ENCODE measurements at places on chromosomes 5 and 9. TPM values are rescaled to one million over a fixed set of nuclear protein-coding genes. Genes with fewer than 3 reads are reported as not detected.

DNA sequence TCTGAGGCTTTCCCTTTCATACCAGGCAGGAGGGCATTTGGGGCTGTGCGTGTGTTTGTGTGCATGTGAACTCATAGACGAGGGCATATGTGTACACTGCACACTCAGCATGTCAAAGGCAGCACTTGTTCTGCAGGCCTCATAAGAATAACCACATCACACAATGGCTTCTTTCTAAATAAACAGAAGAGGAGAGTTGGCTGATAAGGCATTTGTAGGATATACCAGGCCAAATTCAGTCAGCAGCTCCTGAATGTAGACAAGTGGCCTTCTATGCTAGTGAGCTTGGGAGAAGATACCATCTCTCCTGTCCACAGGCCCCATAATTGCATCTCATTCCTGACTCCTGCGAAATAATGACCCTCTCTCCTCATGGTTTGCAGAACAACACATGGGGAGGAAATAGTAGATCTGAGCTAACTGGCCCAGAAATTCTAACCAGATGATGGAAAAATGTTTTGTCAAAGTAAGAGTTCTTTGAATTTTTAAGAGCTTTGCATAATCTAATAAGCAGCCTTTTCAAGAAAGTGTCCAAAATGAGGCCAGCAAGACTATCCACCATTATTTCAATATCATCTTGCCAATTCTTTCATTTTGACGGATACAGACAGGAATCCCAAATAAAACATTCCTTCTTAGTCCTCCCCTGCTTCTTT is 60.5 kb upstream of the GAS1 start:
- DNase-seq = no peak

- DNase-seq = no peak
Observed at GRCh38 chr5:110104060-110104725, 414.5 kb downstream of the MAN2A1 start.

DNA sequence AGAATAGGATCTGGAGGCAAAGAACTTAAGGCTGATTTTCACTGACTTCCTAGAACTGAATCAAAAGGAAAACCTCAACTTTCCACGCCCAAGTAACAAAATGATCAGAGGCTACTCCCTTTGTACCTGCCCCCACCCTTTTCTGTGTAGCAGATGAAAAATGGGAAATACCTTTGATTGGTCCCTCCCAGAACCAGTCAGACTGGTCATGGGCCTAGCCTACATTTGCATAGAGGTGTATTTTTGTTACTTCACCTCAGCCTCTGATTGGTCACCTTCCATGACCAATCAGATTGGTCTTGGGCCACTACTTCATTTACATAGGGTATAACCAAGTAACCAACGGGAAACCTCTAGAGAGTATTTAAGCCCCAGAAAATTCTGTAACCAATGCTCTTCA is 1553.5 kb upstream of the C9orf72 start:
- DNase-seq = no peak

DNA sequence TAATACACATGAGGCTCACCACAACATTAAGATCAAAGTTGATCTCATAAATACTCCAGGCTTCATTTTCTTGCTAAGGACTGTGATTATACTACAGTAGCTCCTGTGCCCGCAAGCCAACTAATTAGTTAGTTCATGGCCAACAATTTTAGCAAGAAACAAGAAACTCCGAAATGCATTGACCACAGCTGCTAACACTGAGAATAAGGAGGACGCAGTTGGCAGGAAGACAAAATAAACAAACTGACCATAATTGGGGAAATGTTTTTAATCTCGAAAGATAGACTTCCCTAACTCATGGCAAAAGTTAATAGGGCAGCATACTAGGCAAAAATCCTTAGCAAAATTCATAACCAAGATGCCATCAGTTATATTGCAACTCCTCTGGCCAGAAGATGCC is 115.5 kb upstream of the SPEF2 start:
- DNase-seq = no peak

DNA sequence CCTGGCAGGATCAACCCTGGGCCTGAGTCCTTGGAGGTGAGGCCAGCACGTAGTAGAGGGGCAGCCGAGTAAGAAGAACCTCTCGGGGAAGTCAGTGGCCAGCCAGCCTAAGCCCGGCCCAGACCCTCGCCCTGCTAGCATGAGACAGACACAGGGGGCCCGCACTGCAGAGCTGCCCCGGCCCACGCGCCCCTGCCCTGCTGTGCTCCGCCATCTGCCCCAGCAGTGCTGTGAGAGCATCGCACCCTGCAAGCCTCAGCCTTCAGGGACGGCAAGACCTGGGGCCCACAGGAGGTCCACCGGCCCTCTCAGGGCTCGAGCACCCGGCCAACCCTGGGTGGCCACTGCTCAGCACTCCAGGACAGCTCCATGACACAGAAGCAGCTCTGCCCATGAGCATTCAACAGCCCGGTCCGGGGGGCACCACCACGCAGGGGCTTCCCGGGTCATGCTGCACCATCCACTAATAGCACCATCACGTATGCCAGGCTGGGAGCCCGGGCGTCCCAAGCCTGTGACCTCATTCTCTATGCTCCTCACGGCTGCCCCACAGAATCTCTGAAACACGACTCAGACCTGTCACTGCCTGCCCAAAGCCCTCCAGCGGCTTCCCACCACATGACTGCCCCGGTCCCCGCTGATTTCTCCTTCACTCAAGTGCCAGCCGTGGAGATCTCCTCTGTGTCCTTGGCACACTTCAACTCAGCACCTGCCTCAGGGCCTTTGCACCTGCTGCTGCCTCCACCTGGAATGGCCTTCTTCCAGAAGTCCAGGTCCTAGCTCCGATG is 38.1 kb downstream of the ADAMTS2 start:
- DNase-seq = no peak

- peak; percentile 55 for DNase-seq
Observed at GRCh38 chr9:95626885-95627558, 110.3 kb upstream of the PTCH1 start.

DNA sequence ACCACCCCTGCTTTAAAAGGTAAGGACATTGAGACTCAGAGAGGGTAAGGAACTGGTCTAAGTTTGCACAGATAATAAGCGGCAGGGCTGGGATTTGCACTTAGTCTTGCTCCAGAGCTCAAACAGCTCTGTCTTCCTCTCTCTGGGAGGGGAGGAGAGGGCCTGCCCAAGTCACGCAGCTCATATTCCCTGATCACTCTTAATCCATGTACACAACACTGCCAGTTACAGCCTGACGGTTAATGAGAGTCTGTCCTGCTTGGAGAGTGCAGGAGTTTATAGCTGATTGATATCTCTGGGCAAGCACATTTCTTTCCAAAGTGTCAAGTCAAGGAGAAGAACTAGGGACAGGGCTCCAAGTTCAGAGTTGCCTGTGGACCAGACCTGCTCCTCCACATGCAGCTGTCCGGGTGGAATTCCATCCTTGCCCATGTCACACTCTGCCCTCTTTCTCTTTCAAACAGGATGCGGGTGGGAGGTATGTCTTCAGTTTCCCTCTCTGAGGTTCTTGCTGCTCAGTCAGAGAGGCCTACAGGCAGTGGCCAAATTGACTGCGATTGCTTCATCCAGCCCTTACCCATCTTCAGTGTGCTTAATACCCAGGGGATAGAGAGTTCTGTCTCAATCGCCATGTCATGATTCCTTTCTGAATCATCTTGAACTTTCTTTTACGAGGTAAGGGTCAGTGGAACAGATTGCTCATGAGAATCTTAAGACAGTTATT is 54.5 kb downstream of the GALNT12 start:
- no peak for DNase-seq

DNA sequence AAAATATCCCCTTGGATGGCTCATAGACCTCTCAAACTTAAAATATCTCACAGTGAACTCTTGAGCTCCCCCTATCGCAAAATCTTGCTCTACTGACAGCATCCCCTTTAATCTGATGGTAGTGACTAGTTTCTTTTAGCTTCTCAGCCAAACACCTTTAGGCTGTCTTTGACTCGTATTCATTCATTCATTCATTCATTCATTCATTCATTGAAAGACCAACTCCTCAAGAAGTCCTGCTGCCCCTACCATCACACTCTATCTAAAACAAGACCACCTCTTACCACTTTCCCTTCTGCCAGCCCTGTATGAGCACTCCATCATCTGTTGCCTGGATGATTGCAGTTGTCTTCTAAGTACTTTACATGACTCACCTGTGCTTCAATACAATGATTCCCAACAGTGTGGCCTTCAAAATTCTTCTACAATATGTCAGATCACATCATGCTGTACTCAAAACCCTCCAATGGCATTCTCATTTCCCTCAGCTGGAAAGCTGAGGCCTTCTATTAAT is 46.8 kb downstream of the ITGA2 start:
- DNase-seq = no peak

DNA sequence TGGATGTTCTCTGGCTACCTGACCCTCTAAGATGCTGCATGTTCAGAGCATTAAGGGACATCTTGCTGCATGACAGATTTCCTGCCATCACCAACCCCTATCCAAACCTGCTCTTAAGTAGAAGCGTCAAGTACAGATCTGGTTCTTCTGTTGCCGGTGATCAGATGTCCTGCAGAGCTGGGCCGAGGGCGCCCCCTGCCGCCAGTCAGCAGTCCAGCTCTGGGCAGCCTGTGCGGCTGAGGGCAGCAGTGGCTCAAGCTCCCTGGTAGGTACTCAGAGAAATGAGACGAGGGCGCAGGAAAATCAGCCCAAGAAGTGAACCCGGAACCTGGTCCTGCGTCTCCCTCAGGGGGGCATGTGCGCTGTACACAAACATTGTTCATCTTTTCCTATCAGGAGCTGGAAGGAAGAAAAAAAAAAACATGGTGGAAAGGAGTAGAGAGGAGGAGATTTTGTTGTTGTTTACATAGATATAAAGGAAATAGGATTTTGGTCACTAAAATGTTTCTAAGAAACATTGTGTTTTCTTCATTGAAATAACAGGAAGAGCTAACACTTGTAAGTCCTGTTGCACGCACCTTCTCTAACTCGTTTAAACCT is 95.8 kb downstream of the CFAP90 start:
- DNase-seq = peak; percentile 52

- no peak for DNase-seq
Observed at GRCh38 chr5:75055727-75056144, 3.4 kb upstream of the GCNT4 start.

- DNase-seq = no peak
Observed at GRCh38 chr5:132195727-132196126, 31.9 kb downstream of the P4HA2 start.

DNA sequence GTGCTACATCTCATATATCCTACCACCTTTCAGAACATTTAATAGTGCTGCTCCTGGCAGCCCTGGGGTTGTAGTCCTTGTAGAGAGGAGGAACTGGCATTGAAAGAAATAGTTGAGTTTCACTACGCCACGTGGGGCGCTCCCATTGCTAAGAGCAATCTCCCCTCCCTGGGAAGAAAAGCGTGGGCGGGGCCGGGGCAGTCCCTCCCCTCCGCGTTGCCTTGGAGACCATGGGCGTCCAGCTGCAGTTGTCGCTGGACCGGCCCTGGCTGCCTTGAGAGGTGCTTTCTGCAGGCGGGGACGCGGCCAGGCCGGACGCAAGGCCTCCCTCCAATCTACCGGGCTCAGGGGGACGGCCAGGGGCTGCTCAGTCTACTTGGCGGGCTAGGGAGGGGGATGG is 368 bp upstream of the CCDC180 start:
- DNase-seq = peak; percentile 82

GRCh38 chr9:112411626-112412027 is 31.7 kb downstream of the HSDL2 start:
- DNase-seq = no peak

DNA sequence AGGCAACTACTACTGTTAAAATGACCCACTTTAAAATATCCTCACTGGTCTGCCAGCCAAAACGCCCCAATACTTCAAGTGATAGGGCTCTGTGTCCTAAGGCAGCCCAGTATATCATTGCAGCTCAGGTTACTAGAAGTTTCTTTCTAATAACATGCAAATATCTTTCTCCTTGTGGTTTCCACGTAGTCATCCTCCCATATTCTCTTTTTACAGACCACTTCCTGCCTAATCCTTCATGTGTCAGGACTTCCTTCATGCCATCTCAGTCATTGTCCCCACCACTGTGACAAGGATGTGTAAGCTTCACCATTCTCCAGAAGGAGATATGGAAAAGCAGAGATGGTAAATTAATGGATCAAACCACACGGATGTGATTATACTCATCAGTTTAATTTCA is 813.7 kb downstream of the MAT2B start:
- no peak for DNase-seq

DNA sequence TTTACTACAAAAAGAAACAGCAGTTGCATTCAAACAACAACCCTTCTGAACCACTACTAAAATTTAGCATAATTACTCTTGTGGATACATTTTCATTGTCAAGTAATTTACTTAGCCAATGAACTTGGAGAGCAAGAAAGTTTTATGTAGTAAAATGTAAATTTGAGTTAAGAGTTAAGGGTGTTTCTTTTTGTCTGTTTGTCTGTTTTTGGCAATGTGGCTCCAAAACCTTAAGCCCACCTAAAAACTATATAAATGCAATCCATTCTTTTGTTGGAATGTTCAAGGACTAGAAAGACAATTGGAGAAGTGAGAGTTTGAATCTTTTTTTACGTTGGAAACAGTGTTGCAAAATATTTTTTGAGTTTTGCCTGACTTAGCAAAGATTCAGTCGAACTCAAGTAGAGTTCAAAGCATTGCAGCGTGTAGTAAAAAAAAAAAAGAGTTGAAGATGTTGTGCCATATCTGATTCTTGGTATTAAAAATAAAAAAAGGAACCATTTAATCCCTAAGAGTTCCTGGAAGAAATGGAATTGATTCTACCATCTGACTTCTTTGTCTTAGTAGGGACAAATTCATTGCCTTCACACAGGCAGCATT is 867 bp downstream of the SYK start:
- DNase-seq = no peak

DNA sequence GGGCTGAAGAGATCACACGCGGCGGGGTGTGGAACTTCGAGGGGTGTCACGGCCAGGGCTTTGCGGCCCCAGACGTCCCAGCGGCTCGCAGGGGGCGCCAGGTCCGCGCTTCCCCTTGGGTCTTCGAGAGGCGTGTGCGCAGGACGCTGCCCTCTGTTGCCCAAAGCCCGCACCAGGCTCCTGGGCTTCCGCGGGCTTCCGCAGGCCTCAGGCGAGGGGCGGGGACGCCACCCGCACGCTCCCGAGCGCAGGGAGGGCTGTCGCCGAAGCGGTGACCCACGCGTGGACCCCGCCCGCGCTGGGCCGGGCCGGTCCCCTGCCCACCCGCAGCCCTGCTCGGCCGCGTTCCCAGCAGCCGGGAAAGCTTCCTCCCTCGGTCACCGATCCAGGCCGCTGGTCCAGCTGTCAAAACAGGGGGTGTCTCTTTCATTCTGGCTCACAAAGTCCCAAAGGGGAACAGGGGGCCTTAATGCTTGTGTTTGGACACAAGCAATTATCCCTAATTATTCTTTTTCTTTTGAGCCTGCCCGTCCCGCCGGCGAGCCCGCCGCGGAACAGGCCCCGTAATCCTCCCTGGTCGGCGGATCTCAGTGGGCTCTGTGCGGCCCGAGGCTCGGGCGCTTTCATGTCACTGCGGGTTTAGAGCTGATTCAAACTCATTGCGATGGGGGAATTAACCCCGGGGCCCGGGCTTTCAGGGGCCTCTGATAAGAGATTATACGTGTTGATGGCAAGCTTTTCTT is 60.6 kb downstream of the TMEM174 start:
- no peak for DNase-seq

The CTSV gene
- 4.0 TPM for total RNA-seq

The DMRTA1 gene
- 0.64 TPM for total RNA-seq

The CXCL14 gene
- 88.5 TPM for total RNA-seq

The PCDHGC3 gene
- 15.3 TPM for total RNA-seq

All from left colon (tissue), 2 donors.